ENCODE measurements at places on chromosomes 16 and 17.

DNA sequence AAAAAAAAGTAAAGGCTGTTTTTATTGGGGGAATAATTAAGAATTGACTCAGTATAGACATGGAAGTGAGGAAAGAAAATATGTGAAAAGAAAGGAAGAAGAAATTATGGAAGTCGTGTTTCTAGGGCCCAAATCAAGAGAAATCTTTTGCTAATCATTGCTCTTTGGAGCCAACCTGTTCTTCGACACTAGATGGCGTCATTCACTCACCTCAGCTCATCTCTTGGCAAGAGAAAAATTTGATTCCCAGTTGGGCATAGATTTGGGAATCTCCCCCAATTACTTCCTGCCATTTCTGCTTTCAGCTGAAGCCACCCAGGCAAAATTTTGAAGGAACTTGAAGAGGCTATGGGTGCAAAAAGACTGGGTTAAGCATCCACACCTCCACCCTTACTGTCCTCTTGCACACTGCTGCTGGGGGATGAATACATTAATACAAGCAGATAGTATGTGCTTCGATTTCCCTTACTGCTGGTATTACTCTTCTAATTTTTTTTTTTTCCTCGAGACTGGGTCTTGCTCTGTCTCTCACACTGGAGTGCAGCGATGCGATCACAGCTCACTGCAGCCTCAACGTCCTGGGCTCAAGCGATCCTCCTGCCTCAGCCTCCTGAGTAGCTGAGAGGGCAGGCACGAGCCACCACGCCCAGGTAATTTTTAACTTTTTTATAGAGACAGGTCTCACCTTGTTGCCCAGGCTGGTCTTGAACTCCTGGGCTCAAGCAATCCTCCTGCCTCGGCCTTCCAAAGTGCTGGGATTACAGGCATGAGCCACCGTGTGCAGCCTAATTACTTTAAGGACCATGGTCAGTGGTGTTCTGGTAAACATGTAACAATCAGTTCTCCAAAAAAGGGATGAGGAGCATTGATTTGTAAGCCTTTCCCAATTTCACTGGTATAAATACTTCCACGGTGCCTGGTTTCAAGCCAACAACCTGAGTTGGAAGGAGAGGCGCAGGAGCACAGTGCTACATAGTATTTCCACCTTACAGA is 13.5 kb downstream of the PSMD7 start:
- peak; percentile 48 for DNase-seq

DNA sequence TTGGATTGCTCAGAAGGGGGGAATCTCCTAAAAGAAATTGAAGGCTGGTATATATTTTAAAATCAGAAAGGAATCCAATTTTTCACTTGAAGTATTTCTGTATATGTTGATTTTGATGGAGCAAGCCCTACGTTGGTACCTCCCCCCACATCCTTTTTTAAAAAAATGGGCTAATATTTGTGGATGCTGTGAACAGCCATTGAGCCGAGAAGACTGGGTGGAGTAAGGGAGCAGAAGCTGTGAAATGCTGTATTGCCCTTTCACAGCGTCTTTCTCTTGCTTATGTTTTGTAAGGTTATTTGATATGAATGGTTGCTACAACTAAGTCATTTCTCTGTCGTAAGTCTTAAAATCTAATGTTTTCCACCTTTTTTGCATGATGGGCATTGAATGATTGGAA is 2.3 kb downstream of the PAFAH1B1 start:
- no peak for DNase-seq

DNA sequence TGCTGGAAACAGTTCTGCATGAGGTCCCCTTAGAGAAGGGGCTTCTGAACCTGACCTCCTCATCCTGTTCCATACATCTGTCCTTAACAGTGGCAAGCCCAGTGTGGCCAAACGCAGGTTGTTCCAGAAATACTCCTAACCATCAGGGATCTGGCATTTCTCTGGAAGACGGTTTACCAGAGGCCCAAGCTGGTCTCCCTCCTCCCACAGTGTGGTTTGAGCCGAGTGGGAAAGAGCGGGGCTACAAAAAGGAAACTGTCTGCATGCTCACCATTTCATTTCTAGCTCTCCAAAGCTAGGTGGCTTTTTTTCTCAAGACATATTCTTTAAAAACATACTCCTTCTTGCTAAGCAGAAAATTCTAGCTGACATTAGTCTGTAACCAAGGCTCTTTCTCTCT is 6.0 kb downstream of the MXRA7 start:
- no peak for DNase-seq

DNA sequence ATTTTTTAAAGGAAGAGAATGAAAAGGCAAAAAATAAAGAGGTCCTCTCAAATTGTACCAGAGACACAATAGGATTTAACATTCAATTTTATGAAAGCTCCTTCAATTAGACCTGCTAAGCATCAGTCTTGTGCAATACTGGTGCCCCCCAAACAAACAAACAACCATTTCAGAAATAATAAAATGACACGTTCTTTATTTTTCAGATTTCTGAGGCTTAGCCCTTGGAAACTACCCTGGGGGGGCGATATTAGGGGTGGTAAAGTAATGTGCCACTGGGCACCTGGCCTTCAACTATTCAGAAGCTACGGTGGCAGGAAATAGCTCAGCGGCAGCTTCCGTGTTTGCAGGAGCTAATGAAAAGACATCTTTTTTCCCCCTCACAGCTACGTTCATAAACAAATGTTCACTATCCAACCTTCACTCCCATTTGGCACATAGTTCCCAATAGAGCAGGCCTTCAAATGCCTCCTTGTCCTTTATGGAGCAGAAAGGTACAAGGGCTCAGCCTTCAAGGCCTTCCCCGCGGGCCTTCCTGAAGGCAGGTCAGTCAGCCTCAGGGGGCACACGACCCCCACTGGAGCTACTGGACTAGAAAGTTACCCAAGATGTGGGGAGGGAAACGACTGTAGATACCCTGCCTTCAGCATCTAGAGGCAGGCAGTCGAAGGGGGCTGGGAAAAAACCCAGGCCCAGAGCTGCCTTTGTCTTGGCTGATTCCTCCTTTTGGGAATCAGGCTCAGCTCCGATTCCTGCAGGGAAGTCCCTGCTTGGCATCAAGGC is 44.1 kb downstream of the TBX4 start:
- DNase-seq: no peak

DNA sequence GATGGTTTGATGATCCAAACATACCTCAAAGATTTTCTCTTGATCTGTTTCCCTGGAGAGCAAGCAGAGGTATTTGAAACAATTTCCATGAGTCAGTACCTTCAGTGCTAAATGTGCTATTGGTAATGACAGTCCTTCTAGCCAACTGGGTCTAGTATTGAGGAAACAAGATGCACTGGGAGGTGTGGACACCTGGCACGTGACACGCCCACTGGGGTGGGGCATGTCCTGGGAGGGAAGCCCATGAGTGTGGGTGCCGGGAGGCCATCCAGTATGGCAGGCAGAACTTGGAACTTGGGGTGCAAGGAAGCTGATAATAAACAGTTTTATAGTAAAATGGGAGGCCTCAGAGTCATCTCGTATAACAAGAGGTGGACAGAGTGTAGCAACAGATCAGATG is 17.9 kb upstream of the AKAP1 start:
- DNase-seq: no peak

GRCh38 chr16:84608282-84608681 is 9.6 kb downstream of the COTL1 start:
- no peak for DNase-seq

- no peak for DNase-seq
These were observed 1.5 kb downstream of the NPLOC4 start for GRCh38 chr17:81635431-81635830.

GRCh38 chr17:45048795-45049563 is 2.5 kb downstream of the DCAKD start:
- DNase-seq: no peak

DNA sequence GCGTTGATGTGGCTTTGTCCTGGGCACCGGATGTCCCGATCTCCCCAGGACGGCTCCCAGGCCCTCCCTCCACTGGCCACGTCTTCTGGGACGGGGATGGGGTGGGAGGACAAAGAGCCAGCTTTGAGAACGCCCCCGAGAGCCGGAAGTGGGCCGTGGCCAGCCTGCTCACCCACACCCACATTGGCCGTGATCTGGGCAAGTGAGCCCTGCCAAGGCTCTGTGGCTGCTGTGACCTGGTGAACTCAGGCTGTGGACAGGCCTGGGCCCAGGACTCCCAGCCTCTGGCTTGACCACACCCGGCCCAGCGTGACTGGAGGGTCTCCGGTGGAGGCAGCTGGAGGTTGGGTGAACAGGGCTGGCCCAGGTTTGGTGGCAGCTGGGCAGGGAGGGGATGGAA is 3.3 kb downstream of the CDH15 start:
- DNase-seq: peak; percentile 64

- DNase-seq: no peak
These were observed 2.4 kb downstream of the TMEM101 start for GRCh38 chr17:44012391-44012790.

DNA sequence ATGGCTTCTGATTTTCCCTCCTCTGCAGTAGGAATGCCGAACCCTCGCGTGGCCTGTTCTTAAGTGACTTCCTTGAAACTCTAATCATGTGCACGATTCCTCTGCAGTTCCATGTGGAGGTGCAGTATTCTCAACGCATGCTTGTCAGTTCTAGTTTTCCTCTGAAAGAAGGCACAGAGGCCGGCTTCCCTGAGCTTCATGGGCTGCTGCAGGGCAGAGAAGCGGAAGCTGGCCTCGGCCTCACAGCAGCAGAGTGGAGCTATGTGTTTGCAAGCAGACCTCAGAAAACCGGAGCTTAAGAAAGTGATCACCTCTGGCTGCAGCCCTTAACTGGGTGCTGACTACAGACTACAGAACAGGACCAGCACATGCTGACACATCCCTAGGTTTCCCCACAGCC is 500.7 kb downstream of the GRIN2A start:
- DNase-seq: no peak

GRCh38 chr16:1775006-1775845 is 2.3 kb upstream of the MRPS34 start:
- no peak for DNase-seq

GRCh38 chr17:13981881-13982280 is 87.4 kb upstream of the COX10 start:
- DNase-seq: no peak

DNA sequence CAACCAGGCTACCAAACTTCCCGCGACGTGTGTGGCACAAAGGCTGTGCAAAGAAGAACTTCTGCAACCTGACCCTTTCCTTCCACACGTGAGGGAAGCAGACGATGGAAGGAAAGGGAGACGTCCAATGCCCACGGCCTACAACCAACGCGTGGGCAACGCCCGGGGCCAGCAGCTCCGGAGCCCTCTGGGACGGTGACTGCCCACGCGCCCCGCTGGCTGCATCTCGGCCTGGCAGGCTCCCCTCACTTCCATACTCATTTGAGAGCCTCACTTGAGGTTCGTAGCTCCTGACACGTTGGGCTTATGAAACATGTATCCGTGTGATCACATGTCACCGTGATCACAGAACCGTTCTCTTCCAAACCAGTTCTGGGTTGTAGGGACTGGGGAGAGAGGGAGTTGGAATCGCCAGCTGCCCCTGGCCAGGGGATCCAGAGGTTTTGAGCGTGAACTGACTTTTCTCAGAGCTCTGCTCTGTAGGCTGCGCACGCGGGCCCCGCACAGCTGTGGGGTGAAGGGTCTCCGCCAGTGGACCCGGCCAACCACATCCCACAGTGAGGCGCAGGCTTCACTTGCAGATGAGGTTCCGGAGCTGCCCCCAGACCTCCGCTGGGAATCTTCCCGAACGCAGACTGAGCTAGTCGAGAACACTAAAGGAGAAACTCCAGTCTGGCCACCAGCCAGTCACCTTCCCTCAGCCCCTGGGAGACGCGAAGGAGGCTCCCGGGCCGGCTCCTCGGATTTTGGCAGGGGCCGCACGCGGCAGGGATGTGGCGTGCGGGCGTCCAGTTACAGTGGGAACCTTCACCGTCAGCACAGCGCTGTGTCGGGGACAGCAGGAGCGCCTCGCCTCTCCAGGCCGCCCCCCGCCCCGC is 1.0 kb downstream of the LMF1 start:
- no peak for DNase-seq

DNA sequence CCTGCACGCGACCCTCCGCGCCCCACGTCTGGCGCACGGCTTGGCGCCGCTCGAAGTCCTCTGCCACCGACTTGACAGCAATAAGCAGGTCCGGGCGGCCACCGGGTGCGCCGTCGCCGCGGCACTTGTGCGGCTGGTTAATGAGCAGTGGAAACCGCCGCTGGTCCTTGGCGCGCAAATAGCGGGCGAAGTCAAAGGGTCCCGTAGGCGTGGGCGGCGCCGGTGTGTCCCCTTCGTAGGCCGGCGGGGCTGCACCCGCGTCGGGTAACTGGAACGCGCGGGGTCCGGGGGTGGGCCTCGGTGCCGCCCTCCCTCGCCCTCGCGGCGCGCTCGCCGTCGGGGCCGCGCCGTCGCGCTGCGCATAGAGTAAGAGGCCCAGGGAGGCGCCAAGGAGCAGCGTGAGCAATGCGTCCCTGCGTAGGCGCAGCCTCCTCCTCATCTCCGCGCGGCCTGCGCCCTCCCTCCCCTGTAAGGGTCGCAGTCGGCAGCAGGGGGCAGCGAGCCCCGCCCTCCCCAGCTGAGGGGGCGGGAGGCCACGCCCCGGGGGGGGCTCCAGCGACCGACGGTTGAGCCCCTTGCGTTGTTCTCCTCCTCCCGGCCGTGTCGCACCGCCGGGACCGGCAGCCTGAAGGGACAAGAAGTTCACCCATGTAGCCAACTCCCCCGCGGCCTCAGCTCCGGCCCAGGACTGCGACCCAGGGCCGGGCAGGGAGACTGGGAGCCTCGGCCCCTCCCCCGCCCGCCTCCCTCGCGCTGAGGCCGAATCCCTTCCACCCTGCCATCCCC is 558 bp downstream of the B3GNT9 start:
- DNase-seq: no peak

DNA sequence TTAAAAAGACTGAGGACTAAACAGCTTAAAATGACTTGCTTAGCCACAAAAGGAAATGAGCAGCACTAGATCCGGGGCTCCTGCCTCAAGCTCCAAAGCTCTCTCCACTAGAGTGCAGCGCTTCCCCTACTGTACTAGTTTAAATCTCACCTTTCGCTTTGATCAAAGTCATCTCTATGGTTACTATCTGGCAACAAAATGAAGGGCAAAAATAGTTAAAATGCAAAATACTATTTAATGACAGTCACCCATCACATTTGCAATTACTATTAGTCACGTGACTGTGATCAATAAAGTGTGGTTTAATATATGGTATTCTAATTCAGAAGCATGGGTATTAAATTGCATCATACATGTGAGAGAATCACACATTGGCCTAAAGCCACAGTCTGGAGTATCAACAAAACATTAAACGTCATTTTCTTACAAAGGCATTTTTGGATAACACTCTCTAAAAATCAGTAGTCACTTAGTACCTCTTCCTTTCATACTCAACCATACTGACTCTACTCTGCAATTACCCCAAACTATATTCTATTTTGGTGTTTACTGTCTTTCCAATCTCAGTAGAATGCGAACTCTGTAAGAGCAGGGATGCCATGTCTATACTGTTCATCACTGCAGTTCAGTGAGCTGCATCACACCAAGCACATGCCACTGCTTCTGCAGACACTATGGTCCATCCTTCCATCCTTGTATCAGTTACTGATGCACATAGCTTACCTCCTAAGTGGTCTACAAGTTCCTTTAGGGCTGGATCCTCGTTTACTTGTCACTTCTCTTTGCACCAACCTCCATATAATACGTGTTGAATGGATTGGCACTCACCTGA is 6.2 kb downstream of the PSMD12 start:
- DNase-seq: no peak

GRCh38 chr17:66459811-66460270 is 157.4 kb downstream of the PRKCA start:
- DNase-seq: peak; percentile 95

GRCh38 chr17:42507671-42508070 is 28.4 kb upstream of the NAGLU start:
- DNase-seq: no peak

GRCh38 chr16:53545433-53545832 is 42.4 kb upstream of the AKTIP start:
- DNase-seq: no peak

Measured in M059J (cell line).